ENCODE measurements at places on chromosomes 7 and 10. TPM values are rescaled to one million over a fixed set of nuclear protein-coding genes. Genes with fewer than 3 reads are reported as not detected.

The INMT gene
- polyA plus RNA-seq, result not detected

The ZNF117 gene
- polyA plus RNA-seq, result 0.19 TPM

The PRR15 gene
- 5.4 TPM for polyA plus RNA-seq

The TAS2R40 gene
- polyA plus RNA-seq, result not detected

The LRGUK gene
- polyA plus RNA-seq, result not detected

The MYH16 gene
- polyA plus RNA-seq, result 1.1 TPM

The CTBP2 gene
- polyA plus RNA-seq, result 41.7 TPM

The SNCG gene
- 2.7 TPM for polyA plus RNA-seq

The TRIL gene
- polyA plus RNA-seq, result 0.01 TPM

The EIF5AL1 gene
- polyA plus RNA-seq, result 1.9 TPM

The VGF gene
- polyA plus RNA-seq, result 0.21 TPM

The LLCFC1 gene
- polyA plus RNA-seq, result not detected

The EPC1 gene
- polyA plus RNA-seq, result 4.2 TPM

The FEZF1 gene
- not detected for polyA plus RNA-seq

The HYAL4 gene
- 0.10 TPM for polyA plus RNA-seq

The OR6B1 gene
- polyA plus RNA-seq, result not detected

The ADCY1 gene
- polyA plus RNA-seq, result 0.21 TPM

The ZPBP gene
- polyA plus RNA-seq, result not detected

The ITPRID1 gene
- not detected for polyA plus RNA-seq

The SLK gene
- 10.5 TPM for polyA plus RNA-seq

The COL13A1 gene
- 2.4 TPM for polyA plus RNA-seq

Measured in foreskin keratinocyte (primary cell).